ENCODE measurements at places on chromosomes 4 and X.
A peak's percentile ranks its signal among the peaks of the same experiment; 100 is the strongest.

DNA sequence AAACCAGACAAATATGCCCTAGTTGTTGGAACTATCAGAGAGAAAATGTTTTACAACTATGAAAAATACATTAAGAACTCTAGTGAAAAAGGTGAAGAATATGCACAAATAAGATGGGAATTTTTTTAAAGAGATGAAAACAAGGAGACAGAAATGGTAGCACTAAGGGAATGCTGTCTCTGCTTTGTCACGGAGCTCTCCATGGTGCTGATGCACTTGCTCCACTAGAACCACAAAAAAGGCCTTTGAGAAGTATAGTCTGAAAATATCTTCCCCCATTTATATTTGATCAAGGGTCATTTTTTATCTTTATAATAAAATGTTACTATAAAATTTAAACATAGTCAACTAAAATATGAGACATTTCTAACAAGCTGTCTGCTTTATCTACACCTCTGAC, 1655.5 kb upstream of the AGA start:
- peak; percentile 19 for DNase-seq

- no peak for DNase-seq
Measured at GRCh38 chr4:2733001-2733843, 22.9 kb downstream of the TNIP2 start.

DNA sequence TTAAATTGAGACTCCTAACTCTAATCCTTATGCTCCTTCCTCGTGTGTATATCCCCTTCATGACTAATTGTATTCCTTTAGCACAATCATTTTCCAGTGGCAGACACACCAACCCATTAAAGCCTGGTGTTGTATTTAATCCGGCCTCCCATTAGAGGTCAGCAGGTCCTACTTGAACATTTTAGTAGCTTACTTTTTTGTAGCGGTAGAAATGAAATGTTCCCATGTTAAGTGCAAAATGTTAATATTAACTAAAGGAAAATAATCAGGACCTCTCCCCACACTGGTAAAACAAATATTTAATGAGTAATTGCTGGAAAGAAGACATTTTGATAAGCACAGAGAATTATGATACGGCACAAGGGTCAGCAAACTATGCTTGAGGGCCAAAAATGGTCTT, 3.4 kb downstream of the RAB33B start:
- no peak for DNase-seq

DNA sequence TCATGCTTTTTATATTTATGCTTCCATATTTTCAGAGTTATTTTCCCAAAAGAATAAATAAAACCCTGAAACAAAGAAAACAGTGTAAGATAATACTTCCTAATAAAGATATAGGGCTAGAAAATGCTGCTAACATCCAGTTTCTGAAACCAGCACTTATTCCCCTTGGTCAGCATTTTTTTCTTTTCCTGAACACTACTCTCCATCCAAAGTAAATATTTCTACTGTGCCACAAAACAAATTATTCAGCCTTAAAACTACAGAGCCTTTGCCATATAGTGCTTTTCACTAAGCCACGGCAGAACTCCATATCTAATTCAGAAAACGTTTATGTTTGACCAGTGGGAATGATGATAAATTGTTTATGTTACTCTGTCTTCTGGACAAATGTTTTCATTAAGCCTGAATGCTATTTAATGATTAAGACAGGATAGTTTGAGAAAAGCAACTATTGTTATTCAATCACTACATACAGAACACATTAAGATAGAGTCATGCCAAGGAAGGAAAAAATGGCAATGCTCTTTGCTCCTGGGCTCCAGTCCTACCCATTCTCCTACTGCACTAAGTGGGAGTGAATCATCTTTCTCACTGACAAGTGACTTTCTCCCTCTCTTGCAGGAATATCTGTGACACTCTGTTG, 723.9 kb downstream of the FAT4 start:
- DNase-seq: no peak

DNA sequence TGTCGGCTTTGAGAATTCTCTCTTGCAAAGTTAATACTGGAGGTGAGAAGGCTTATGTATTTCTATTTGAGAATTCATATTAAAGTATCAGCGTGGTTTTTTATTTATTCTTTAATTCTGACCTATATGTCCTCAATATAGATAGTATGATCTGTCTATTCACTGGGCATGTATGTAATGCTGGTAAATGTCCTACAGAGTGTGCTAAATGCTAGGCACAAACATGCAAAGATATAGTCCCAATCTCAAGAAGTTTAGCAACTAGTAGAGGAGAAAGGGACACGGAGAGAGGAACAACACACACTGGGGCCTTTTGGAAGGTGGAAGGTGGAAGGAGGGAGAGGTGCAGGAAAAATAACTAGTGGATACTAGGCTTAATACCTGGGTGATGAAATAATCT, 11.0 kb upstream of the BMPR1B start:
- DNase-seq: no peak

DNA sequence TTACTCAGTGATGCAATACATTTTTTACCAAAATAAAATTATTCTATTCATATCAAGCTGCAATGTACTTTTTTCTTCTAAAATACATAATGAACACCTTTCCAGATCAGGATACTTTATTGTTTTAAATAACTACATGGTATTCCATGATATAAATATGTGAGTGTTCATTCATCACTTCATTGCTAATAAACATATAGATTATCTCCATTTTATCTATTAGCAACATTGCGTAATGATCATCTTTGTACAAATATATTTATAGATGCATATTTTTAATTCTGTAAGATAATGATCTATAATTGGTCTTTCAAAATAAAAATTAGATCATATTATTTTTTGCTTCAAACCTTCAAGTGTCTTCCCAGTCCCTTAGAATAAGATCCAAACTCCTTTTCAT, 156.1 kb upstream of the HHIP start:
- no peak for DNase-seq

DNA sequence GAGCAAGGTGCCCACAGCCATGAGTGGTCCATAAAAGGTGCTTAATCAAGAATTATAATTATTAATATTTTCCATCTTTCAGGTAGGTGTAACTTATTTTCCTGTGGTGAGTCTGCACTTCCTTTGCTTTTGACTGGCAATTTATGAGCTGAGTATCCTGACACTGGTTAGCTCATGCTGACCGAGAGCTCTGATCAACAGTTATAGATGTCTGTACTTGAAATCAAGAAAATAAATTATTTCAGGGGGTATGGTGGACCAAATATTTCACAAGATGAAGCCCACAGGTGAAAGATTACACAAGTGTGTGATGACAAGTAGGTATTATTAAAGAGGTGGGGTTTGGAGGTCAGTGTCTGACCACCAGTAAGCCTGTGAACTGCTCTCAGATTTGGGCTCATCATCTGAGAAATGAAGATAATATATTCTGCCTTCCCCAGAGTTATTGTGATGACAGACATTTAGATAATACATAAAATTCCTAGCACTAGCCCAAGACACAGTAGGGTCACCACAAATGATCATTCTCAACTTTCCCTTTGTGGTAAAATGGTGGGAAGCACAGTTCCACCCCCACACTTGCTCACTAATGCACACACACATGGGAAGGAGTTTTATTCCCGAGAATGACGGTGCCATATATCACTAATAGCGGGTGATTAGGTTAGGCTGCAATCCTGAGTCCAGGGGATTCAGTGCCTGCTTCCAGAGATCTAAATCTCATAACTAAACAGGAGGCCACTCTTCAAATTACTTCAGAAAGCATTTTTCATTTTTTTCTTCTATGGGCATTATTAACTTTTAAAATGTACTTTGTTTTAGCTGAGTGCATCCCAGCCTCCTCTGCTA, 34.0 kb upstream of the PACRGL start:
- no peak for DNase-seq

- no peak for DNase-seq
Measured at GRCh38 chr4:147289181-147289580, 191.7 kb upstream of the EDNRA start.

DNA sequence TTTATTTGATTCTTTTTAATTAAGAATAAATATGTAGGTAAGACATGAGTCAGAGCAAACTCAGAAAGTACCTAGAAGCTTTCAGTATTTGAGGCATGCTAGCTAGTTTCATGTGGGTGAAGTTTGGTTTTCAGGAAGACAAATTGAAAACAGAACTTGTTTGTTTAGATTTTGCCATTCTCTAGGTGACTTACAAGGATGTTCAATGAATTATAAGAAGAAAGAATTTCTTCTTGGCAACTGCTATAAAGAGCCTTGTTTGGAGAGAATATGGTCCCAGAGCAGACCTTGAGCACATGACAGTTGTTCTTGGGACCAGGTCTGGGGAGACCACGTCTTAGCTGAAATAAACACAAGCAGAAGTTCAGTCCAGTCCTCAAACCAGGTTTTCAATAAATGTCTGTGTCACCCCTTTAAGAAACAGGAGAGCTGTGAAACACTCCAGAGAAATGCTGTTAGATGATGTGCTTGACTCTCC, 38.0 kb upstream of the IL21 start:
- no peak for DNase-seq

GRCh38 chr4:107757283-107757682, 37.2 kb upstream of the PAPSS1 start:
- DNase-seq: no peak

GRCh38 chr4:185847352-185848097, 35.5 kb upstream of the SORBS2 start:
- DNase-seq: no peak

GRCh38 chr4:8544741-8545438, 35.3 kb upstream of the GPR78 start:
- DNase-seq: no peak

- no peak for DNase-seq
Measured at GRCh38 chr4:155800685-155801343, 42.0 kb downstream of the GUCY1B1 start.

GRCh38 chr4:68373513-68373912, 23.6 kb upstream of the YTHDC1 start:
- DNase-seq: peak; percentile 70

DNA sequence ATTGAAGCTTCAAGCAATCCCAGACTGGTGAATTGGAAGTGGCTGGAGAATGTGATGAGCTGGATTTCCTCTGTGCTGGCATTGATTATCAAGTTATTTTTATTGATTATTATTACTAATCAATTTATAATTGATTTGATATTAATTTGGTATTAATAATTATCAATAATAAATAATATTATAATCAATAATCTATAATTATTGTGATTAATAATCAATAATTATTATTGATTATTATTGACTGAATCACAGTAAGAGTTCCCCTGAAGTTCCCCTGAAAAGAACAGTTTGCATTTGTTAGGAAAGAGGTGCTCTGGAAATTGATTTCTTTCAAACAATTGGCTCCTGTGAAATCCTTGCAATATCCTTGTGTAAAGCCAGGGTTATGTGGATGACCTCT, 7.5 kb upstream of the FAM9A start:
- no peak for DNase-seq

GRCh38 chrX:16953606-16954211, 7.3 kb downstream of the REPS2 start:
- no peak for DNase-seq

- DNase-seq: no peak
Measured at GRCh38 chr4:65819192-65819591, 148.9 kb upstream of the EPHA5 start.

GRCh38 chr4:165784672-165785071, 88.4 kb upstream of the TLL1 start:
- no peak for DNase-seq

- DNase-seq: no peak
Measured at GRCh38 chr4:182885022-182885737, 32.0 kb downstream of the DCTD start.

GRCh38 chr4:162234595-162234994, 70.8 kb upstream of the FSTL5 start:
- no peak for DNase-seq

DNA sequence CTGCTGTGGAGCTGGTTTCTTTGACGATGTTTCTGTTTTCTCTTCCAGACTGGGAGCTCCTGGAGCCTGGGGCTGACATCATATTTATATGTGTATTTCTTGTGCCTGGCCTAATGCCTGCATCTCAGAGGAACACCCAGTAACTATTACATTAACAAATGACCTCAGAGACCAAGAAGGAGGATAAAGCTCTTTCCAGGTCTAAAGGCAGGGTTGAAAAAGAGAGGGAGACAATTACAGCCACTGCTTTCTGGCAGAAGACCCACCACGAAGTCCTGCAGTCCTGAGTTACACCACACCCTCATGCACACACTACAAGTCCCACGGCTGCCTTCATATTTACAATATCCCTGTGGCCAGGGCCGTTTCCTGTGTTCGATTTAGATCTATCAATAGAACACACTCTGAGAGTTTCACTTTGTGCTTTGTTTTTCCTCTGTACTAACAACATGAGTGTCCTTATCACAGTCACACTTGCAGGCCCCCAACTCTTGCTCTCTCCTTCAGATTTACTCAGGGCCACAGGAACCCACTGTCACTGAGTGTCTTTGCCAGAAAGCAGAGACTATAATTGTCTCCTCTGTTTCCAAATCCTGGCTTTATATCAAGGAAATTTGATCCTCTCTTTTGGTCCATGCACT, 535.5 kb downstream of the MID1IP1 start:
- DNase-seq: peak; percentile 37

DNA sequence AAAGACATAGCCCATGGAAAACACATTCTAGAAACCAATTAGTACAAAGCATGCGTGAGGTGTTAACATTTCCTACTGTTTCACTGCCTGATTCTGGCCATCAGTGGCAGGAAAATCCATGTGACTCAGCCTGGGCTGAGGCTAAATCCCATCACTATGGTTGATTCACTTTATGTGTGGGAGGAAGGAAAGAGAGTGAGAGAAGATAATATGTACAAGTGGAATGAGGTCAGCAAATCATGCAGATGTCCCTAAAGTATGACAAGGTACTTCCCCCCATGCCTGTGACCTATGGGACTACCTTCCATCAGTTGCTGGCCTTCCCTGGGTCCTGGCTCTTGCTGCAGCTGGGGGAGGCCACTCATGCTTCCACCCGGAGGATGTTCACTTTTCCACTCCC, 64.2 kb upstream of the MAP3K15 start:
- peak; percentile 11 for DNase-seq

DNA sequence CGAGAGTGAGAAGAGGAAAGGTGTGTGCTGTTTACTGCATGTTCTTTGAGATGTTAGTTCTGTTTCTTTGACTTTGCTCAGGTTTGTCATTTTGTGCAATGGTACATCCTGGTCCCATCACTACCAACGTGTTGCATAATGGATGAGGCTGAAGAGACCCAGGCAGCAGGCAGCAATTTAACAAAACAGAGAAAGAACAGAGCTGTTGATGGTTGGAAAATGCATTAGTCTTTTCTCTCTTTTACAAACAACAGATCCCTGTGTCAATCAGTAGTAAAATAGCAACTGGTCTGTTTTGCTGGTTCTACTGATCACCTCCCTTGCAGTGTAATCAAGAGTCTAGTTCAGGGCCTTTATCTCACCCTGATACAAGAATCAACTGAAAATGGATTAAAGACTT, 64.8 kb upstream of the LIMCH1 start:
- DNase-seq: no peak

GRCh38 chr4:73451981-73452747, 16.1 kb downstream of the AFP start:
- no peak for DNase-seq

DNA sequence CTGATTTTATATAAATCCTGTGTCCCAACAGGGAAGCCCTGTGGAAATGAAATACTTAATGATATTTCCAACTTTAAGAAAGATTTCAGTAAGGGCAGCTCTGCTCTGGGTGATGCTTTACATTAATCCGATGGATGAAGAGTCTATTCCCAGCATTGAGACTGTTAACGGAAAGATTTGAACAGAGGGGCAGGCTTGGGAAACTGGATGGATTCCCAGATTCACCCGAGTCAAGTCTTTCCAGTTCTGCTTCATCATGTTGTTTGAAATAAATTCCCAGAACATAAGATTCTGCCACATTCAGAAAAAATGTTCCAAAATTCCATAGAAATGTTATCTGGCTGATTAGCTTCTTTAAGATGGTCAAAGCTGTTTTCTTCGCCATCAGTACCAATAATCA, 246.0 kb downstream of the FBXW7 start:
- no peak for DNase-seq

GRCh38 chr4:7358100-7358735, 76.5 kb downstream of the PSAPL1 start:
- no peak for DNase-seq

Measured in KBM-7 (cell line).